Large intestine (tissue), 12 donors: ENCODE measurements at places on chromosomes 4 and X. TPM values are rescaled to one million over a fixed set of nuclear protein-coding genes. Genes with fewer than 3 reads are reported as not detected.

DNA sequence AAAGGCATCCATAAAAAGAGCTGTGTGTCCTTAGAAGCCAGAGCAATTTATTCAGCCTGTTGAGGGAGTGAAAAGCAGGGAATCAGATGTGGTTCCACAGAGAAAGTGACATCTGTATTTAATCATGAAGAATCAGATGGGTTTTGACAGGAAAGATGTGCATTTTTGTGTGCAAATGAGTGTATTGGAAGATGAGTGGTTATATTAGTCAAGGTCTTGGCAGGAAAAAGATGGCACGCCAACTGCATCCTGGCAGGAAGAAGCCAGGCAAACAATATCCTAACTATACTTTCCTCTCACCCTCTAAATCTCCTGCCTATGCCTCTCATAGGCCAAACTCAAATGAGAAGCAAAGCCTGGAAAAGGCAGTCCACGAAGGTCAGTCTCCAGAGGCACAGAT, 59.1 kb downstream of the SCFD2 start:
- no peaks in the 10 kb centered on the region for H3K36me3 ChIP-seq
- H3K4me1 ChIP-seq: no peaks in the 10 kb centered on the region
- H3K27ac ChIP-seq: no peak overlapping the region
- no peak overlapping the region for H3K4me3 ChIP-seq
- H3K27me3 ChIP-seq: no peaks in the 10 kb centered on the region

GRCh38 chr4:58711039-58711438, 1600.9 kb upstream of the IGFBP7 start:
- no peaks in the 10 kb centered on the region for H3K27me3 ChIP-seq
- DNase-seq: no peak

The TBC1D8B gene
- polyA plus RNA-seq: 17.2 TPM

DNA sequence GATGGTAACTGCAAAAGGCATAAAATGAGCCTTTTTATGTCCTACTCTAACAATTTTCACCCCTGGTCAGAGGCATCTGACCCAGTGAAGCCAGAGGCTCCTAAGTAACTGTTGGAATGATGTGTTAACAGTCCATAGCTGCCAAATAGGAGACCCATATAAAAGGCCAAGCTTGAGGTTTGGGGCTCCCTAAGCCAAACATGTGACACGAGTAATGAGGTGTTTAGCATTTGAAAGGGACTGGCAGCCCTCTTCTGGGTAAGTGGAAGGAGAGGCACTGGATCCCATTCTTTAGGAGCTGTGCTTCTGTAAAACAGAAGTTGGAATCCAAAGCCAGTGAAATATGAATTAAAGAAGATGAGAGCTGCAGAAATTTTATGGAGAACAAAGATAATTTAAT, 100.6 kb upstream of the PNPLA4 start:
- no peaks in the 10 kb centered on the region for H3K36me3 ChIP-seq
- no peaks in the 10 kb centered on the region for H3K27me3 ChIP-seq
- no peak for DNase-seq
- H3K27ac ChIP-seq: no peak overlapping the region

The RBMXL3 gene
- polyA plus RNA-seq: not detected

- H3K4me1 ChIP-seq: peaks cover 7% of the 10 kb centered on the region
- no peak overlapping the region for H3K4me3 ChIP-seq
- no peak for DNase-seq
- H3K27me3 ChIP-seq: peaks cover 35% of the 10 kb centered on the region
- no peaks in the 10 kb centered on the region for H3K36me3 ChIP-seq
Observed at GRCh38 chr4:24794480-24794879, 893 bp upstream of the SOD3 start.

DNA sequence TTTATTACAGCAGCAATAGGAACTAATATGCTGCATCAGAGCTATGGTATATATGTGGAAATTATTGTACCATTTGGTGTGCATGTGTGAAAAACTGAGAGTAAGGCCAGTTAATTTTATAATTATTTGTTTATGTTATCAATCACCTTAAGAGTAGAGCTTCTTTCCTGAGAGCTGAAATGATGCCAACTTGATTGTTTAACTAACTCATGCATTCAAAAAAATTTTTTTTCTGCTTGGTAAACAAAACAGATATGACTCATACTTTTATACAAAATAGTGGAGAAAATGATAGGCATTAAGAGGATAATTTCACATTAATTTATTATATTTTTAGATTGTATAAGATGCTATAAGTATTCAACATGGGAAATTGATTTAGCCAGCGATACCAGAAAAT, 622.7 kb downstream of the RAPGEF2 start:
- no peaks in the 10 kb centered on the region for H3K4me1 ChIP-seq
- no peak for DNase-seq
- H3K4me3 ChIP-seq: no peak overlapping the region
- H3K27ac ChIP-seq: no peak overlapping the region

- H3K36me3 ChIP-seq: no peaks in the 10 kb centered on the region
- DNase-seq: peak; percentile 35
- peak within 1 kb of the TSS; percentile 4 for H3K4me3 ChIP-seq
Observed at GRCh38 chr4:164876700-164877324, at the start of gene APELA. APELA (plus strand) TSS chr4:164877178; CDS start chr4:164877332, 154 bp downstream.

The NOX1 gene
- 1.8 TPM for polyA plus RNA-seq
